ENCODE measurements at places on chromosomes 5 and 9. TPM values are rescaled to one million over a fixed set of nuclear protein-coding genes. Genes with fewer than 3 reads are reported as not detected.

DNA sequence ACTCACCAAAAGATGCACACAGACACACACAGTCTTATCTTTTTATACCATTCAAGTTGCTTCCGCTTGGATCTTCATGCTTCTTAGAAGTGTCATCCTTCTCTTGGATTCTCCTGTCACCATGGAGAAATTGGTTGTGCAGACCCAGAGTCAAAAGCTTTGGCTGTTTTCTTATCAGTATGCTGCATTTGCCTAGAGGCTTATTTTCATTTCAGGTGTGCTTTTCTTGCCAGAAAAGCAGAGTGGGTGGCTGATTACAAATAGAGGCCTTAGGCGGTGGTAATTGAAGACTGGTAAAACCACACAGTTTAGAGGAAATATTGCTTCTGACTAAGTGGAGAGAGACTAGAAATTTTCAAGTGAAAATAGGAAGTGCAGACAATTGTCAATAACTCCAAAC, 70.2 kb upstream of the TLE4 start:
- no peaks in the 10 kb centered on the region for H3K27me3 ChIP-seq
- no peaks in the 10 kb centered on the region for H3K36me3 ChIP-seq
- H3K4me3 ChIP-seq: no peak overlapping the region

- H3K36me3 ChIP-seq: no peaks in the 10 kb centered on the region
- H3K27ac ChIP-seq: no peak overlapping the region
- DNase-seq: no peak
- no peak overlapping the region for H3K4me3 ChIP-seq
- peaks cover 7% of the 10 kb centered on the region for H3K4me1 ChIP-seq
These were observed 7.5 kb downstream of the LHX6 start for GRCh38 chr9:122221183-122221811.

DNA sequence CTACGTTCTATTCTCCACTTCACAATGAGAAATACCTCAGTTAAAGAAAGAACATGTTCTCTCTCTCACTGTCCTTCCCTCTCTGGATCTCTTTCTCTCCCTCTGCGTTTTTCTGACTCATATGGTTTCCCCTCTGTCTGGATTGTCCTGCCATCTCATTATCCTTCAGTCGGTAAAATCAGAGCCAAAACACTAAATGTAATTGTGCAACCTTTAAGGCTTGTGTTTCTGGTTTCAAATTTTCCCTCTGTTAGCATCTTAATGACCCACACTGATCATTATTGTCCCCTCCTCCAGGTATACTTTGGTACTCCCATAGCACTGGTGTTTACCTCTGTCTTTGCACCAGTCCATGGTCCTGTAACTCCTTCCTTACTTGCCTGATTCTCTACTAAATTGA, 509.4 kb upstream of the C9orf72 start:
- no peak overlapping the region for H3K4me3 ChIP-seq
- H3K4me1 ChIP-seq: no peaks in the 10 kb centered on the region
- no peak for DNase-seq

DNA sequence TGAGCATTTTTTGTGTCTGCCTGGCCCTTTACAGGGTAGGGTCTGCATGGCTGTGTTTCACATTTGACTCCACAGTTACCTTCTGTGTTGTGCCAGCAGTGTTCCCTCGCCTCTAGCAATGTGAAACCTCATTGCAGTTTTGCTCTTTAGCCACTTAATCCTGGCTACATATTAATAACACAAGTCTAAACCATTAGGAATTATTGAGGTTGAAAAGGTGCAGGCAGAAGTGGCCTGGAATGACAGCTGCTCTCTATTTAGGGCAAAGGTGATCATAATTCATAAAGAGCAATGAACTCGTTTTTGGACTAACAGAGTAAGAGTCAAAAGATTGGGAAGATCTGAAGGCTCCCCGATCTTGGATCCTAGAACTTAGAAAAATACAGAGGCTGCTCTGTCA, 176.7 kb upstream of the RAD23B start:
- H3K27ac ChIP-seq: no peak overlapping the region
- no peaks in the 10 kb centered on the region for H3K36me3 ChIP-seq
- H3K4me1 ChIP-seq: no peaks in the 10 kb centered on the region

The SYK gene
- polyA plus RNA-seq: 3.0 TPM

The UAP1L1 gene
- polyA plus RNA-seq: 15.9 TPM

The IL13 gene
- not detected for polyA plus RNA-seq

The WNT8A gene
- polyA plus RNA-seq: not detected

Measured in adrenal gland (tissue), 19 donors.